Forelimb muscle (tissue), 1 donor: ENCODE measurements at places on chromosomes 2 and 18. TPM values are rescaled to one million over a fixed set of nuclear protein-coding genes. Genes with fewer than 3 reads are reported as not detected.

Gene COLEC12
- polyA plus RNA-seq = 38.7 TPM

Gene LINC00305
- not detected for polyA plus RNA-seq

Gene PECR
- 6.4 TPM for polyA plus RNA-seq

Gene GPBAR1
- polyA plus RNA-seq = 2.3 TPM

Gene FHOD3
- 30.8 TPM for polyA plus RNA-seq

Gene ANKMY1
- polyA plus RNA-seq = 9.7 TPM

Gene FASTKD1
- polyA plus RNA-seq = 30.0 TPM

Gene COL4A3
- 0.16 TPM for polyA plus RNA-seq

Gene TUBB8B
- polyA plus RNA-seq = not detected

Gene GALR1
- polyA plus RNA-seq = 0.01 TPM

Gene PMAIP1
- polyA plus RNA-seq = 53.9 TPM

Gene RTP5
- polyA plus RNA-seq = 0.08 TPM
